ENCODE measurements at places on chromosomes 4 and X. TPM values are rescaled to one million over a fixed set of nuclear protein-coding genes. Genes with fewer than 3 reads are reported as not detected.

BGN gene
- not detected for total RNA-seq

DNA sequence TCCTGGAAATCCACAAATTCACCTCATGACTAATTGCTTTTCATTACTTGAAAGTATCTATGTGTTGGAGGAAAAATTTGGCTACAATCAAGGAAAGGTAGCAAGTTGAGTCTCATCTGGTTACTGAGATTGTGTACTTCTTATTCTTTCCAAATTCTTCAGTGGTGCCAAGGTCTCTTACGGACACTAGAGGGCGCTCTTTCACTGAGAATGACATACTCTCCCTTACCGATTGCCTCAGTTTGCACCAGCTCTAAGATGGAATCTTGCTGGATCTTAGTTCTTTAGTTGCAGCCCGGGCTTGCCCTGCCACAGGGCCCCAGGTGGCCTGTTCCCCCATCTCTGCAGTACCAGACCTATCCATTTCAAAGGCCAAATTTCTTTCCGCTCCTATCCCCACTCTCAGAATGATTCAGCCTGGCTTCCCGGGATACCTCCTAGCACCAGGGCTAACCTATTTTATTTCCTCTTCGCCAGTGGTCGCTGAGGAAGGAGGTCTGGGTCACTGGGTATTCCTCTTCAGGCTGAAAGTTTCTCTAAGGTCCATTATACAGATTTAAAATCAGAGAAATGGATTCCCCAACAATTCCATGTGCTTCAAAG, 24.6 kb upstream of the GPR50 start:
- DNase-seq = peak; percentile 25

FRAS1 gene
- not detected for total RNA-seq

F8A2 gene
- not detected for total RNA-seq

- DNase-seq = no peak
These were observed 235.1 kb upstream of the HCCS start for GRCh38 chrX:10875995-10876394.

GRCh38 chr4:4472344-4472958, 69.4 kb downstream of the STX18 start:
- DNase-seq = no peak

CCKAR gene
- total RNA-seq = not detected

COL25A1 gene
- not detected for total RNA-seq

Measured in activated CD4-positive, alpha-beta memory T cell treated with anti-CD3 and anti-CD28 coated beads for 36 hours (primary cell).